ENCODE measurements at places on chromosomes 6 and 20.

- no peak for DNase-seq
Measured at GRCh38 chr6:110410511-110410910, 4.9 kb downstream of the DDO start.

DNA sequence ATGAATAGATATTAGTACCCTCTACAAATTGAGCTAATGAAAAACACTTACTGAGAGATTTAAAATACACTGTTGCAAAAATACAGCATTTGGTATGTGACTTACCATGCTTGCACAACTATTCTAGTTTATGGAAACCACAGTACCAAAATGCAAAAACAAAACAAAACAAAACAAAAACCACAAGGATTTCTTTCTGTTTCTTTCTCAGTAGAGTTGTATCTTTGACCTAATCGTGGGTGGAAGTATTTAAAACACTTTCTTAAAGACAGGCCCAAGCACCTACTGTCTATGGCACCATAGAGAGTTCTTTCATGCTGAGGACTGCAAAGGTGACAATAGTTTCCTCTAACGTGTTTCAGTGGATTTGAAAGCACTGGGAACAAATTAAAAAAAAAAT, 95.3 kb upstream of the C6orf118 start:
- no peak for DNase-seq

GRCh38 chr6:161921602-161922395, 647.9 kb upstream of the AGPAT4 start:
- DNase-seq = peak; percentile 14

DNA sequence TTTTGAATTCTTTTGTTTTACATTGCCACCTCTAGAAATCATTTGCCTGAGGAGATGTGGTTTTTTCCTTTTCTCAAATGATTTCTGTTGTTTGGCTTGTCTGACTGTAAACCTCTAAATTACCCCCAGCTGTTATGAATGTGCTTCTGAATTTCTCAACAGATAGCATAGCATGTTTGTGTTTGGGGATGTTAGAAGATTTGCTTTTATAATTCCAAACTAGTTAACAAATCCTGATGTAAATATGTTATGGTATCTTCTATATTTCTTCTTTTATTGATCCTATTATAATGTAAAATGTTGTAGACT, 31.6 kb upstream of the EZR start:
- peak; percentile 67 for DNase-seq

DNA sequence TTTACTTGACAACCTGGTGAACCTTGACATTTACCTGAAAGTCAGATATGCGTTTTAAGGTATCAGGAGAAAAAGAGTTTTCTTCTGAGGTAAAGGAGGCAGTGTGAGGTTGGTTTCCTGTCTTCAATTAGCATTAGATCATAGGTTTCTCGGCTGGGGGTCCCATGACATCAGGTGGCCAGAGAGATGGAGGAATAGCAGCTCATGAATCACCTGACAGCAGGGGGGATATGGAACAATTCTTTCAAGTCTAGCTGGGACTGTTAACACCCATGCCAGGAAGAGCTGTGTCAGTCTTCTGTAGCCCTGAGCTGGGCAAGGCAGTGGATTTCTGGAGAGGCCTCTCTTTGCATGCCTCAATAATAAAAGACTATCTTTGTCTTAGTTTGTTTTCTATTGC, 108.0 kb upstream of the TMEM170B start:
- no peak for DNase-seq

- peak; percentile 77 for DNase-seq
Measured at GRCh38 chr6:11727998-11728961, 50.3 kb downstream of the ADTRP start.
